Tongue (tissue), 3 donors: ENCODE measurements at places on chromosomes 12 and 14.

DNA sequence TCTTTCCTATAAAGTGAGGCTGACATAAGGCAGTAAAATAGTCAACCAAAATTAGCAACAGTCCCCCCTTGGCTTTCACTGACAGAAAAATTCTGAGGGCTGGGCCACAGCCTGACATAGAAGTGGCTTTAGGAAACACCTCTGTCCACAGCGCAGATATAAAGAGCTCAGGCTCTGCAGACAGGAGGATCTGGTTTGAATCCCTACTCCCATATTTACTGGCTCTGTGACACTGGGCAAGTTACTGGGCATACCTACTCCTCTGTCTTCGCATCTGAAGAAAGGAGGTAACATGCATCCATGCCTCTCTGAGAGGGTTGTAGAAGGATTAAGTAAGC, 95.3 kb downstream of the STXBP6 start:
- no peak for DNase-seq

- no peak for DNase-seq
Measured at GRCh38 chr14:36857136-36857535, 195.5 kb downstream of the PAX9 start.

DNA sequence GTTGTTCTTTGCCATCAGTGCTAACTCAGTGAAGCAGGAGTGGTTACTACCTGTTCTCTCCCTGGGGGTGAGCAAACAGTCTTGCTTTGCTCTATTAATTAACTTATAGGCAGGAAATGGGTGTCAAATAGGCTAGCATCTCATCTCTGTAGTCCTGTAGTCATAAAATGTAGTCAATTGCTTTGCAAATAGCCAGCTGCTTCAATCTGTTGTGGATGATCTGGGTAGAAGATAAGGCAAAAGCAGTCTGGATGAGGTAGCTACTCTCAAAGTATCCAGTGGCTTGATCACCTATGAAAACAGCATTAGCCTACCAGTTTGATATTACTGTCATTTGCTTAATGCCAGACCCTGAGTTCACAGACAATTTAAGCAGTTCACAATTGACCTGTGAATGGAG, 369.0 kb upstream of the TMTC1 start:
- DNase-seq: no peak

DNA sequence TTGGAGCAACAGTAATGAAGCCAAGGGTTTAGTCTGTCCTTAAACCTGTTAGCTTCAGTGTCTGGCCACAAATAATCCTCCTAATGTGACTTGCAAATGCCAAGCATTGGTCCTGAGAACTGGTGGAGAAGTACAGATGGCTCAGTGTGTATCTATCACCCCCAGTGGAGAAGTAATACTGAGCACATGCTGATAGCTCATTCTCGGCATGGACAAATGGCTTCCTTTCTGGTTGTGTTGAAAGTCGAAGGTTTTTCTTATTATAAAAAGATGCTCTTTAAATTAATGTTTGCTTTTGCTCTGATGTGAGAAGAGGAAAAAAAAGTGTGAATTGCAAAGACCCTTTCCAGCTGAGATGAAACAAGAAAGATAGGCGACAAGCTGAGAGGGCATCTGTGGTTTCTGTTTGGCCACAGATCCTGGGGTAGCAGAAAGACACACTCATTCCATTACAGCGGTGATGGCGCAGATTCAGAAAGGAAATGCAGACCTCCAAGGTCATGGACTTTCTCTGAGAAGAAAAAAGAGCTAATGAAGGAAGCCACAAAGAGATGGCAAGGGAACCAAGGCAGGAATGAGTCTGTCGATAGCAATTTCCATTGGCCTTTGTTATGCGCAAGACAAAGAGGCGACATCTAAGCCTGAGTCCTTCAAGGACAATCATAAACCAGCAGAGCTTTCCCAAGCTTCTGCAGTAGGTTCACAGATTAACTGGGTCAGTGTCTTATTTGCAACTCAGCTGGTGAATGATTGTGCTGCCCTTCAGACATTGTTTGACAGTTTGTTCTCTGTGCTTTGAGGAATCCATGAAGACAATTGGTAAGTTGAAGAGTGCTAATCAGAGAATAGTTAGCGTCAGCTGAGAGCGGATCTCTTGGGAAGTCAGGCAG, 155.5 kb upstream of the RGS6 start:
- DNase-seq: no peak

DNA sequence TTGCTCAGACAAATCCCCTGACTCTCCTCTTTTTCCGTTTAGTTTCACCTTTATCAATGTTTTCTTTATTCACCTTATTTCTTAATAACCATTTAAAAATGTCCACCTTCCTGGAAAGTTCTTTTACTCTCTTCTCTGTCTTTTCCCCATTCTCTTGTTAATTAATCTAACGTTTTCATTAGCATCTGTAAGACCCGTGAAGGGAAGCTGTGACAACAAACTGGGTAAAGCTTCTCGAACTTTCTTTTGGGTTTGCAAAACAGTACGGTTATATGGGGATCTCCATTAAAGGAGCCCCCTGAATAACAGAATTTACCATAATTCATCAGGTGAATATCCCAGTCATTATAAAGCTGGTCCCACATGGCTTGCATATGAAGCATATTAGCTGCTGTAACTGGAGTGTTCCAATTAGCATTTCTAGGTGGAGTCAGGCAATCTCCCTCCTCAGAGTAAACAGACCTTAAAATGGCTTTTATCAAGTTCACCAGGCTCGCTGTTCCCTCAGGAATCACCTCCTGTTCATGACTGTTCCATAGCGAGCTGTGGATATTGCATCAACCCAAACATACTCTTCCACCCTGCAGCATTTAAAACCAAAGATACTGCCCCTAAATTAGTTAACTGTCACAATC, 42.4 kb downstream of the TMEM30B start:
- DNase-seq: no peak

- no peak for DNase-seq
Measured at GRCh38 chr12:104360157-104360556, 56.6 kb downstream of the EID3 start.

DNA sequence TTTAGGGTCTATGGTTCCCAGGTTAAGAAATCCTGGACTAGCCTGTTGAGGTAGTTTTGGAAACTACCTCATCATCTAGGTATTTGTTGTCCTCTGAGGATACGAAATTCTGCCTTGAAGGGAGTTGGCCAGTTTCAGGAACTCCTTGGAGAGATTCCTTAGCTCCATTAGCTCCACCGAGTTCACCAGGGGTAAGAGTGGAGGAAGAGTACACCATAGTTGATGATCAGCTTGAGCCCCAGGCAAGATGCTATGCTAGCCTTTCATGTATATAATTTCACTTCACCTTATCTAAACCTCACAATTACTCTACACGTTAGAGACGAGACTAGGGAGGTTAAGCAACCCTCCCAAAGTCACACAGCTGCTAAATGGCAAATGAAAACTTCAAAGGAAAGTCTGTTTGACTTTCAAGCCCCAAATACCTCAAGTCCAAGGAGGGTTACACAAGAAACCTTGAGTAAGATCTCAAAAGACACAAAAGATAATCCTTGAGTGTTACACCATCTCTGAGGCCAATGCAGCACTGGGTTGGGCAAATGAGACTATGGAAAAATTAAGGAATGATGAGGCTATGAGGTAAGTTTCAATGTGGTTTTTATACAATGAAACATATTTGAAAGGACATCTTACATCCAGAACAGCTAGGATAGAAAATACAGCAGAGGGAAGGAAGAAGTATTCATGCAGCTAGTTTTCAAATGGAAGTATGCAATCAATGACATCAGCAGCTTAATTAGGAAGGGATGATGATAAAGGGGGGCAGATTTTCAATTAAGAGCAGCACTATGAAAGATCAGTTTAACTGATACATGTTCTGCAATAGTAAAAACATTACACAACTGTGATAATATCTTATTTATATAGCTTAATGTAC, 97.2 kb upstream of the KRAS start:
- DNase-seq: no peak

- DNase-seq: no peak
Measured at GRCh38 chr14:23528555-23528954, 23.0 kb downstream of the ZFHX2 start.

DNA sequence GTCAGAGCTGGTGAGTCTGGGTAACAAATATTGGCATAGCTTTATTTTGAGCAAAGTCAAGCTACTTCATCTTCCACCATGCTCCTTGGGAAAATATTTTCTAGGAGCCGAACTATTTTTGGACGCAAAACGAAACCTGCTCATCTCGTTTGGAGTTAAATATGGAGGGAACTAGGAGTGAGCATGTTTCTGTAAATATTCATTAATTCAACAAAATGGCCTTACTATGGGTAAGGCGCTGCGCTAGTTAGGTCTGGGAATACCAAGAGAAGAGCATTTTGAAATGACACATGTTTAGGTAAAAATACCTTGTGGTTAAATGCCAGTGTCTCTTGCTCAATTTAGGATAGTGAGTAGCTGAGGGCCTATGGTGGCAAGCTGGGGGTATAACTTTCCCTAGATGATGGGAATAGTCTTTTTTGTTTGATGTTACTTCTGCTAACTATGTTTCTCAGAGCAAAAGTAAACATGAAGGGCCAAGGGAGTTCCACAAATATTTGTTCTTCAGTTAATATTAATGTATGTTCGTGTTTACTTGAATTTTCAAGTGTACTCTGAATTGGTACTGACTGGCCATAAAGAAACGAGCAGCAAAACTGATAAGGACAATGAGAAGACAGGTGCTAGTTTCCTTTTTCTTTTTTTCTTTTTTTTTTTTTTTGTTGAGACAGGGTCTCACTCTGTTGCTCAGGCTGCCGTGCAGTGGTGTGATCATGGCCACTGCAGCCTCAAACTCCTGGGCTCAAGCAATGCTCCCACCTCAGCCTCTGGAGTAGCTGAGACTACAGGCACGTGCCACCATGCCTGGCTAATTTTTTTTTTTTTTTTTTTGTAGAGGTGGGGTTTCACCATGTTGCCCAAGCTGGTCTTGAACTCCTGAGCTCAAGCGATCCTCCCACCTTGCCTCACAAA, 77.7 kb downstream of the MAP1LC3B2 start:
- DNase-seq: no peak

DNA sequence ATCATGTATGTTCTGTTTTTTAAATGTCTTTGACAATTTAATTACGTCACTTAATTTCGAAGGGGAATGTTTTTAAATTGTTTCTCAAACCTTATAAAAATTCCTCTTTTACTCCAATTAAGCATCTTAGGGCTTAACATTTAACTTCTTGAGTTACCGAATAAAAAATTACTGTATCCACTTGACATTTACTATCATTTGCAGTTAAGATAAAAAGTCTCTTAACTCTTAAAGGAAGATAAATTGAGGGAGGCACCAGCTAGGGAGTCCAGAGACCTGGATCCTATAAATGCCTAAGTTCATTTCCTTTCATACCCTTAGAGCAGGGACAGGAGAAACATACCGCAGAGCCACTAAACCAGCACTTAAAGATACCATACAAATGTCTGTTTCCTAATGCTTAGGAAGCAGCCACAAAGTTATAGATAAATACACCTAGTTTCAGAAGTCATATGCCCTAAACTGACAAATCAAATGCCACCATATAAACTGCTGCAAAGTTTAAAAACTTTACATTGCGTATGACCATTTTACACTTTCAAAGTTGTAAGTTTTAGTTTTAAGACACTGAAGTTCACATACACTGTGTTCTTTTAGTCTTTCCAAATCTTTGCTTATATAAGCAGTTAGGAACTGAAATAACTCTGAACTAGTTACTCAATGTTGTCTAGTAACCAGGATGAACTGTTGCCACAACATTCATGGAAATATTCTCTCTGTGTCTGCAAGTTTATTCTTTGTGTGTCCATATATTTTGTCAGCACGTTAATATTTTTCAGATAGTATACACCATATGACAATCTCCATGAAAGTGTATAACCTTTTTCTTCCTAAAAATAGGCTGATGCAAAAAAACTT, 71.2 kb downstream of the GALNT4 start:
- DNase-seq: peak; percentile 69

GRCh38 chr14:103679351-103679750, 35.9 kb downstream of the XRCC3 start:
- DNase-seq: peak; percentile 34

- DNase-seq: no peak
Measured at GRCh38 chr14:65470404-65470880, 57.9 kb downstream of the FUT8 start.

DNA sequence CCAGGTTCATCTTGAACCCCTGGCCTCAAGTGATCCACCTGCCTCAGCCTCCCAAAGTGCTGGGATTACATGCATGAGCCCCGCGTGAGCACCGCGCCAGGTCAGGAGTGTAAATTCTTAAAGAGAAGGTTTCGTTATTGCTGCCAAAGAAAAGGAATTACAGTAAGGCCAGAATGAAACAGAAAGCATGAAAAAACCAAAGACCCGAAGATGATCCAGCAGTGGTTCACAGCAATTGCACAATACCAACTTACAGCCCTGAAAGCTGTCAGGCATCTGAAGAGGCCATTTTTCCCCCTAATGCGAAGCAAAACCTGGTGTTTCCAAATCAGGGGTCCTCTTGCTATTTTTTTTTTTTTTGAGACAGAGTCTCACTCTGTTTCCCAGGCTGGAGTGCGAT, 10.3 kb downstream of the RBM23 start:
- no peak for DNase-seq

GRCh38 chr14:103879570-103880347, 32.4 kb upstream of the PPP1R13B start:
- DNase-seq: peak; percentile 39

DNA sequence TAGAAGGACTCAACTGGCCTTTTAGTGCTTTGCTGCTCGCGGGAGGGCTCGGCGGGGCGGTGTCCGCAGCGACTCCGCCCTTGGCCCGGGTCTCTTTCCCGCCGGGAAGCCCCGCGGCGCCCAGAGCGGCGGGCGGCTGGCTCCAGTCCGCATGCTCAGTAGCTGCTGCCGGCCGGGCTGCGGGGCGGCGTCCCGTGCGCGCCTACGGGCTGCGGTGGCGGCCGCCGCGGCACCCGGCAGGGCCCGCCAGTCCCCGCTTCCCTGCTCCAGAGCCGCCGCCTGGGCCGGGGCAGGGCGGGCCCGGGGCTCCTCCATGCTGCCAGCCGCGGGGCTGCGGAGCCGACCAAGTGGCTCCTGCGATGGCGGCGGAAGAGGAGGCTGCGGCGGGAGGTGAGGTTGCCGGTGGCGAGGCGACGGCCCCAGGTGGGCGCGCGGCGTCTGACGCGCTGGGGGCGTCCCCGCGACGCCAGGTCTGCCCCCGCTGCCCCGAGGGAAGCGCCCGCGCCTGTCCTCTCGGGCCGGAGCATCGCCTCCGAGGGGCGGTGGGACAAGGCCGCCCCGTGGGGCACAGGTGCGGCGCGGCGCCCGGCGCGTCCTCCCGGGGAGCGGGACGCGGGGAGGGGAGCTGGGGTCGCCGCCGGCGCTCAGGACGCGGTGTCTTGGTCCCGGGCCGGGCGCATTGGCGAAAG, at the start of gene BMAL2:
BMAL2 (plus strand) TSS at position 123 of the 689 bp plus-strand sequence; CDS start at position 360, 237 bp downstream.
- peak; percentile 50 for DNase-seq

DNA sequence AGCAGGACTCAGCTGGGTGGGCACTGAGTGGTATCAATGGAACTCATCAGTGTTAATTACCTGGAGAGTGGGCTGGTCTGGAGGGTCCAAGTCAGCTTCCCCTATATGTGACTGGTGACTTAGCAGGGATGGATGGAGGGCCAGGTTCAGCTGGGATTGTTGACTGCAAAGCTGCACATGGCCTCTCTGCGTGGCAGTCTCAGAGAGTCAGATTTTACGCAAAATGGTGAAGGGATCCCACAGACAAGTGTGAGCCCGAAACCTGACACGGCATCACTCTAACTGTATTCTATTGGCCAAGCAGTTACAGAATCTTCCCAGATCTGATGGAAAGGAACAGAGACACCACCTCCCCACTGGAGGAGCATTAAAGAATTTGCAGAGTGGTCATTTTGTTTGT, 716.0 kb upstream of the TBX3 start:
- no peak for DNase-seq
